ENCODE measurements at places on chromosomes 2 and 18. TPM values are rescaled to one million over a fixed set of nuclear protein-coding genes. Genes with fewer than 3 reads are reported as not detected.

Gene UGT1A9
- total RNA-seq: not detected

Gene NGEF
- not detected for total RNA-seq

Gene VIT
- 1.9 TPM for total RNA-seq

Gene ADGRF3
- total RNA-seq: 0.97 TPM

DNA sequence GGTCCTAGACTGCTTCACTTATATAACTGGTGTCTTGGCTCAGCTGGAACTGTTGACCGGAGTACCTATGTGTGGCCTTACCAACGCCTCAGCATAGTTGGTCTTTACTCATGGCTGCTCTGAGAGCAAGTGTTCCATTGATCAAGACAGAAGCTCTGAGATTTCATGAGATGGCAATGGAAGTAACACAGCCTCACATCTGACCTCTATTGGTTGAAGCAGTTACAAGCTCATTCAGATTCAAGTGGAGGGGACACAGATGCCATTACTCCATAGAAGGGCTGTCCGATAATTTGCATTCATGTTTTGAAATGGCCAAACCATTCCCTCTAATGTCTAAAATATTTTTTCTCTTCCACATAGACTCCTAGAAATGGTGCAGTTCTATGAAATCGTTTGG, 46.4 kb upstream of the STK39 start:
- H3K27ac ChIP-seq: no peak overlapping the region
- DNase-seq: no peak
- H3K4me3 ChIP-seq: no peak overlapping the region
- no peaks in the 10 kb centered on the region for H3K36me3 ChIP-seq

- H3K27ac ChIP-seq: no peak overlapping the region
- no peak overlapping the region for H3K4me3 ChIP-seq
- H3K36me3 ChIP-seq: no peaks in the 10 kb centered on the region
- H3K27me3 ChIP-seq: no peaks in the 10 kb centered on the region
- no peaks in the 10 kb centered on the region for H3K4me1 ChIP-seq
- no peak for DNase-seq
Measured at GRCh38 chr18:50651334-50651733, 91.4 kb downstream of the MAPK4 start.

DNA sequence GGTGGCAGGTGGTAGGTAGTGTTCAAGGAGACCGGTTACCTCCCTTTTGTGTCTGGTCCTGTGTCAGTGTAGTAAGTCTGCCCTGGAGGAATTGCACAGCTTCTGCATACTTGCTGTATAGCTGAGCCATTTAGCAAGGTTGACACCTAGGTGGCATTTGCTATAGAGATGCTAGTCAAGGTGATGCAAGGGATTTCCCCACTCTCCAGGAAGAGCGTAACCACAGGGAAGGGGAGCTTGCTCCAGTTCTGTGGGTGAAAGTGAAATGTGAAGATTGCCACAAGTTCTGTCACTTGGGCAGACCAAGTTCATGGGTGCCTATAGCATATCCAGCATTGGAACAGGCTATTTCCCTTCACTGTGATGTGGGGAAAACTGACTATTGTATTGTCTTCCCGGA, 28.1 kb downstream of the NAT8 start:
- no peak overlapping the region for H3K27ac ChIP-seq
- no peak overlapping the region for H3K4me3 ChIP-seq
- H3K27me3 ChIP-seq: no peaks in the 10 kb centered on the region
- H3K36me3 ChIP-seq: no peaks in the 10 kb centered on the region

- no peaks in the 10 kb centered on the region for H3K36me3 ChIP-seq
- H3K4me3 ChIP-seq: peak overlapping the region; percentile 68
- H3K27ac ChIP-seq: peak overlapping the region; percentile 24
Measured at GRCh38 chr2:162072976-162073887, 783 bp downstream of the DPP4 start.

GRCh38 chr18:10798727-10799550, 273.1 kb downstream of the NAPG start:
- H3K4me3 ChIP-seq: no peak overlapping the region
- no peak for DNase-seq
- H3K27me3 ChIP-seq: no peaks in the 10 kb centered on the region
- H3K27ac ChIP-seq: no peak overlapping the region

DNA sequence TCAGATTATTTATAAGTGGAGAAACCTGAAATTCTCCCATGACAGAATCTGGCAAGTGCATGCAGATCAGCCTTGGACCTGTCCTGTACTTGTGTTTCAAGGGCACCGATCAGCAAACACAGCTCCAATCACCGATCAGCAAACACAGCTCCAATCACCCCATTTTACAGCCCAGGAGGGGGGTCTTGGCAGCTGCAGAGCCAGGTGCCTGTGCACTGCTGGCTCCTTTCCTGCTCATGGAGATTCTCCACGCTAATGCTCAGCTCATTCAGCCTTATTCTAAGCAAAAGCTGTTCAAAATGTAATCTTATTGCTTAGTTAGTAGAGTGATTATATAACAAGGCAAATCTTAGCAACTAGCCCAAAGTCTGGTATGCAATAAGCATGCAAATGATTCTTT, 623.1 kb upstream of the HS6ST1 start:
- H3K4me3 ChIP-seq: no peak overlapping the region
- H3K27ac ChIP-seq: no peak overlapping the region
- no peaks in the 10 kb centered on the region for H3K4me1 ChIP-seq
- no peaks in the 10 kb centered on the region for H3K27me3 ChIP-seq
- no peaks in the 10 kb centered on the region for H3K36me3 ChIP-seq

GRCh38 chr2:32945286-32945685, 1.5 kb upstream of the LTBP1 start:
- H3K27ac ChIP-seq: no peak overlapping the region
- H3K4me1 ChIP-seq: peaks cover 7% of the 10 kb centered on the region
- peaks cover 14% of the 10 kb centered on the region for H3K27me3 ChIP-seq
- DNase-seq: no peak

DNA sequence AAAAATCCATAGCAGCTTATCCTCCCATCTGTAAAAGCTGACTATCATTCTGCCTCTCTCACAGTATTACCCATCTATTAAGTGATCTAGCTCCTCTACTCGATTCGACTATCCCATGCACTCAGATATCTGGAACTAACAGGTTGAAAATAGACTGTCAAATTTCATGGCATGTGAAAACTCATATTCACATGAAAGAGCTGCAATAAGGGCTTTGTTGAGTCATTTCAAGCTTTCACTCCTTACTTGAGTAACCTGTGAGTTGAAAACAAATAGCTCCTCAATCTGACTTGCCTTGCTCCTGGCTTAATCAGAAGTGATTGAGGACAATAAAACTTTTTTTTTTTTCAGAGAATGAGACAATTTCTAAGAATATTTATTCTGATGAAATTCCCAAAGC, 192.4 kb upstream of the ERBB4 start:
- no peaks in the 10 kb centered on the region for H3K27me3 ChIP-seq
- no peak overlapping the region for H3K4me3 ChIP-seq
- H3K4me1 ChIP-seq: no peaks in the 10 kb centered on the region
- H3K27ac ChIP-seq: no peak overlapping the region
- DNase-seq: no peak

DNA sequence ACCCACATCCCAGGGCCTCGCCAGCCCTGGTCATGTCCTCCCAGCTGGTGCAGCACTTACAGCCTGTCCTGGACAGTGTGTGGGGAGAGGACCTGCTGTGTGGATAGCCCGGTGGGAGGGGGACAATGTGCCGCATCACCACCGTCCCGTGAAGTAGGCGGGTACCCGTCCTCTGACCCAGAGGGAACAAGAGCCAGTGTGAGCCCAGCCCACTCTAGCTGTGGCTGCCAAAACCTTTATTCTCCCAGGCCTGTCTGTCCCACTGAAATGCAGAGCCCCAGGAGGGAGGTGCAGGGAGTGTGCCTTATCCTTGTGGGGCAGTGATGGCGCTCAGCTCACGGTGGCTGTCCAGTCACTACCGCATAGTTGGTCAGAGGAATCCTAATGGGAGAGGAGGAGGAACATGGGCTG, 1.7 kb downstream of the TRAF3IP1 start:
- no peaks in the 10 kb centered on the region for H3K27me3 ChIP-seq

DNA sequence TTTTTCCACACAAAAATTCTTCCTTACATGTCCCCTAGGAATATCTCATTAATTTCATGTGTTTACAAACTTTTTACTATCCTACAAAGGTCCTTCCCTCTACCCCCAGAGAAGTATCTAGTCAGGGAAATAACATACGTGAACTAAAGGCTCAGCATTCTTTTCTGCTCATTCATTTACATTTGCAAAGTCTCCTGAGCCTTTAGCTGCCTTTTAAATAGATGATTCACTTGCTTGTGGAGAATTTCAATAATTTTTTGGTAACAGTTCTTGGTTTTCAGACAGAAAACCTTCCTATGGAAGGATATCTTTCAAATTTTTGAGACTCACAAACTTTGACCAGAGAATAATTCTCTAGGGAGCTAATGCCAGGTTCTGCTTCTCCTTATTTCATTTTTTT, 81.5 kb upstream of the RMDN2 start:
- H3K27ac ChIP-seq: no peak overlapping the region
- no peaks in the 10 kb centered on the region for H3K36me3 ChIP-seq
- peaks cover 2% of the 10 kb centered on the region for H3K27me3 ChIP-seq
- no peak for DNase-seq
- no peaks in the 10 kb centered on the region for H3K4me1 ChIP-seq

GRCh38 chr2:44560941-44561340, 199.2 kb downstream of the CAMKMT start:
- no peak for DNase-seq
- no peaks in the 10 kb centered on the region for H3K36me3 ChIP-seq
- H3K4me1 ChIP-seq: no peaks in the 10 kb centered on the region
- H3K27me3 ChIP-seq: no peaks in the 10 kb centered on the region
- no peak overlapping the region for H3K27ac ChIP-seq
- no peak overlapping the region for H3K4me3 ChIP-seq

GRCh38 chr2:43161650-43162510, 64.5 kb downstream of the ZFP36L2 start:
- H3K4me3 ChIP-seq: no peak overlapping the region
- peaks cover 68% of the 10 kb centered on the region for H3K4me1 ChIP-seq
- H3K27ac ChIP-seq: no peak overlapping the region
- no peak for DNase-seq
- H3K27me3 ChIP-seq: no peaks in the 10 kb centered on the region
- H3K36me3 ChIP-seq: no peaks in the 10 kb centered on the region

- H3K4me3 ChIP-seq: no peak overlapping the region
- no peak overlapping the region for H3K27ac ChIP-seq
- peak; percentile 69 for DNase-seq
Measured at GRCh38 chr2:36351736-36352349, 3.7 kb upstream of the CRIM1 start.

GRCh38 chr2:60512062-60512622, 41.3 kb downstream of the BCL11A start:
- no peaks in the 10 kb centered on the region for H3K27me3 ChIP-seq
- peaks cover 35% of the 10 kb centered on the region for H3K4me1 ChIP-seq
- H3K27ac ChIP-seq: no peak overlapping the region
- no peaks in the 10 kb centered on the region for H3K36me3 ChIP-seq

DNA sequence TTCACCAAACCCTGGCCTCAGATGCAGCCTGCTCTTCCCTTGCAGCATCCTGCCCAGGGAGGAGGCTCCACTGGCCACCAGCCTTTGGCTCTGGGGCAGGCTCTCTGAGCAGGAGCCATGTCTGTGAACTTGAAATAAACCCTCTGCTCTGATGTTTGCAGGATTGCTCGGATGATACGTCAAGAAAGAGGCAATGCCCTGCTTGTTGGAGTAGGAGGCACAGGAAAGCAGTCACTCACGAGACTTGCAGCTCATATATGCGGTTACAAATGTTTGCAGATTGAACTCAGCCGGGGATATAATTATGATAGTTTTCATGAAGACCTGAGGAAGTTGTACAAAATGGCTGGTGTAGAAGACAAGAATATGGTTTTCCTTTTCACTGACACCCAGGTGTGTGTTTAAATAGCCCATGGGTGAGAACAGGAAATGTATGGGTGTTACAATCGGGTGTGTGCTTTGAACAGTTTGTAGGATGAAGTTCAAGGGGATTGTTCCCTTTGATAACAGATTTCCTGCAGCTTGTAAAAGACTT, 177.9 kb downstream of the DNAH6 start:
- H3K27me3 ChIP-seq: no peaks in the 10 kb centered on the region
- no peaks in the 10 kb centered on the region for H3K36me3 ChIP-seq
- DNase-seq: no peak
- peak overlapping the region; percentile 16 for H3K27ac ChIP-seq
- peaks cover 12% of the 10 kb centered on the region for H3K4me1 ChIP-seq

GRCh38 chr2:9423922-9424272, 443 bp downstream of the CPSF3 start:
- DNase-seq: peak; percentile 24
- H3K27me3 ChIP-seq: no peaks in the 10 kb centered on the region
- peak overlapping the region; percentile 86 for H3K4me3 ChIP-seq
- peak overlapping the region; percentile 84 for H3K27ac ChIP-seq
- H3K36me3 ChIP-seq: no peaks in the 10 kb centered on the region

- peak; percentile 72 for DNase-seq
- H3K36me3 ChIP-seq: no peaks in the 10 kb centered on the region
- H3K4me1 ChIP-seq: no peaks in the 10 kb centered on the region
- no peak overlapping the region for H3K27ac ChIP-seq
Measured at GRCh38 chr2:100606726-100607343, 44.0 kb downstream of the PDCL3 start.

- H3K36me3 ChIP-seq: no peaks in the 10 kb centered on the region
- peaks cover 2% of the 10 kb centered on the region for H3K4me1 ChIP-seq
- no peak overlapping the region for H3K4me3 ChIP-seq
- DNase-seq: no peak
- no peak overlapping the region for H3K27ac ChIP-seq
Measured at GRCh38 chr18:25283781-25284180, 68.2 kb downstream of the ZNF521 start.

DNA sequence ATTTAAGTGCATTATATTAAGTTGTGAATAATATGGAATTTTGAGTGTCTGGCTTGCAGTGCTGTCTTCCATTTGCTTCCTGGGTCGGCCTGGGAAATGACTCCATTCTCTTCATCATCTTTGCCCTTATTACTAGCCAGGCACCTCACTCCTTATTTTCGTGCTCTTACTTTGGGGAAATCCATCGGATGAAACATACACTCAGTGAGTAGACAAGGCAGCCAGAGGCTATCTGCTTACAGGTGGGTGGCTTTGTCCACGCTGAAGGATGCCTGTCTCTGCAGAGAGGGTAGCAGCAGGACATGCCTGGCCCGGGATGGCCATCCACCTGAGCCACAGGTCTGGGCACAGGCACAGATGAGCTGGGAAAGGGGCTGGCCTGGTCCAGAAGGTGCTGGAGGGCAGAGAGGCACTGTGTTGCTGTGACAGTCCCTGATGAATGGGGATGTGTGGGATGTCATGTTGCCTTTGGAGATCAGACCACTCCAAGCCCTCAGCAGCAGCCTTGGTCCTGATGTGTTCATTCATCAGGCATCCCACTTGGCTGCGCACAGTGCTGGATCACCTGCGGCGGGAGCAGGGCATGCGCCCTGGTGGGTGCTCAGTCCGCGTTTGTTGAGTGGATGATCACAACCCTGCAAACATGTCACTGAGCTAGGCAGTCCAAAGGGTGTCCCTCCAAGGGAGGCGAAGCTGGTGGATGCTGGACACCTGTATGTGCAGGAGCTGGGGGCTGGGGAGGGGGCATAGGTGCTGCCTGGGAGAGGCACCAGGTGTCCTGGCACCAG, 236.0 kb downstream of the LDLRAD4 start:
- H3K4me1 ChIP-seq: peaks cover 31% of the 10 kb centered on the region
- H3K4me3 ChIP-seq: no peak overlapping the region
- no peaks in the 10 kb centered on the region for H3K27me3 ChIP-seq
- no peak overlapping the region for H3K27ac ChIP-seq

GRCh38 chr2:238492840-238493239, 66.1 kb downstream of the ASB1 start:
- no peaks in the 10 kb centered on the region for H3K36me3 ChIP-seq
- H3K27me3 ChIP-seq: no peaks in the 10 kb centered on the region
- H3K4me1 ChIP-seq: no peaks in the 10 kb centered on the region
- DNase-seq: no peak
- H3K27ac ChIP-seq: no peak overlapping the region
